ENCODE measurements at places on chromosomes 5 and 9. TPM values are rescaled to one million over a fixed set of nuclear protein-coding genes. Genes with fewer than 3 reads are reported as not detected.
A peak's percentile ranks its signal among the peaks of the same experiment; 100 is the strongest.

Gene DMGDH
- 2.1 TPM for polyA plus RNA-seq

Gene ANP32B
- polyA plus RNA-seq, result 137 TPM

Gene MEGF10
- polyA plus RNA-seq, result 46.9 TPM

Gene UNC5A
- 1.5 TPM for polyA plus RNA-seq

Gene CCDC107
- 17.3 TPM for polyA plus RNA-seq

Gene SPDL1
- polyA plus RNA-seq, result 13.4 TPM

Gene LSM11
- polyA plus RNA-seq, result 10.6 TPM

Gene LARP1
- 98.6 TPM for polyA plus RNA-seq

- DNase-seq, result no peak
Measured at GRCh38 chr9:137564817-137565411, 13.2 kb downstream of the MRPL41 start.

DNA sequence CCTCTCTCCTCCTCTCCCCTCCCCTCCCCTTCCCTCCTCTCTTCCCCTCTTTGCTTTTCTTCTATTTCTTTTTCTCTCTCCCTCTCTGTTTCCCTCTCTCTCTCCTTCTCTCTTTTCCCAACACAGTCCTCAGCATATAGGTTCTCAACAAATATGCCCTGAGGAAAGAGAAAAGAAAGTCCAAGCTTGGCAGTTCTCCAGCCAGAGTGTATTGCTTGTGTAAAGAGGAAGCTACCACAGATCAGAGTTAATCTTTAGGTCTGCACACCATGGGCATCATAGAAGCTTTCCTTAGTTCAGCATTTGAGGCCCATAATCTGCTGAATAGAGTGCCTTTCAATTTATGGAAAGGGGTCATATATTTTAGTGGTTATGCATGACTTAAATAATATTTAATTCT, 382.8 kb upstream of the WWC1 start:
- peak; percentile 57 for DNase-seq

DNA sequence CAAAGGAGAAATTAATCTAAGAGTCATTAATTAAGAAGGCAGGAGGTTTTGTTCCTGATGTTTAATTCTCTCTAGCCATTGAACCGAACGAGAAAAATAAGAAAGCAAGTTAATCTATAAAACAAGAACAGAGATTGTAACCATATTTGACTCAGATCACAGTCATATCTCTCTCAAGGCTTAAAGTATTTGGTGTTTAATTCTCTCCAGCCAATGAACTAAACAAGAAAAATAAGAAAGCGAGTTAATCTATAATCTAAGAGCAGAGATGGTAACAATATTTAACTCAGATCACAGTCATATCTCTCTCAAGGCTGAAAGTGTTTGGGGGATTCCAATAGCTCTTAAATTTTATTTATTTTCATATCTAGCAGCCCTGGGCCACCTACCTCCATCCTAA, 74.4 kb upstream of the SHISAL2B start:
- DNase-seq, result no peak

- no peak for DNase-seq
Measured at GRCh38 chr5:919356-920000, 26.8 kb downstream of the TRIP13 start.

- no peak for DNase-seq
Measured at GRCh38 chr9:127078988-127079387, 43.4 kb downstream of the ANGPTL2 start.

GRCh38 chr9:105679257-105680022, 14.9 kb upstream of the TMEM38B start:
- no peak for DNase-seq

DNA sequence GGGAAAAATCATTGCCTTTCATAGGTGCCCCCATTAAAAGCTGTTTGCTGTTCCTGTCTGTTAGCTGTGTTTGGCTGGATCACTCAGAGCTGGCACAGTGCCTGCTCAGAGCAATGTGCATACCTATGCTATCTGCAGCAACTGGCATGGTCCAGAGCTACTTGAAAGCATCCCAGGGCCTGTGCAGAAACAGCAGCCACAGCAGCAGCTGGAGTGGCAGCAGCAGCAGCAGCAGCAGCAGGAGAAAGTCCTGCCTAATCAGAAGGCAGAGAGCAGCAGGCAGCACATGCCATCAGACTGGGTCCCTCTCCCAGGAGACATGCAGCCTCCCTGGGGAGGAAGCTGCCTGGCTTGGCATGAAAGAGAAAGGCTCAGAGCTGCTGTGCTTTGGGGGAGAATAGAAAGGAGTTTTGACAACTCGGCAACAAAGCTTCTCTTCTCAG, 243.8 kb upstream of the WWC1 start:
- no peak for DNase-seq

DNA sequence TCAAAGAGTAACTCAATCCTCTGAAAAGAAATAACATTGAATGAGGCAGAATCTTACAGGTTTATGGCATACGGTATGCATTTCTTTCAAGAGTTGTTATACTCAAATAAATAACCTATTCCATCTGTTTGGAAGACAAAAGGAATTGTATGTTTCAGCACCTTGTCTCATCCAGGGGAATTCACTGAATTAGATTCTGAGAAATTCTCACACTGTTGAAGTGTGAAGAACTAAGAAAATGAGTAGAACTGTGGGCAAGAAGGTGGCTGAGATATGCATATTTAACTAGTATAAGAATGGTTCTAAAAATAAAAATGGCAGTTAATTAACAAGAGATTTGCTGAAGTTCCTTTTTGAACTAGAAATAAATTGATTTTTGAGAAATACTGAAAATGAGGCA, 279.3 kb upstream of the DAP start:
- DNase-seq, result no peak

- DNase-seq, result no peak
Measured at GRCh38 chr5:66864240-66864884, 268.2 kb downstream of the MAST4 start.

- DNase-seq, result peak; percentile 99
Measured at GRCh38 chr9:134434894-134435506, 108.7 kb downstream of the RXRA start.

DNA sequence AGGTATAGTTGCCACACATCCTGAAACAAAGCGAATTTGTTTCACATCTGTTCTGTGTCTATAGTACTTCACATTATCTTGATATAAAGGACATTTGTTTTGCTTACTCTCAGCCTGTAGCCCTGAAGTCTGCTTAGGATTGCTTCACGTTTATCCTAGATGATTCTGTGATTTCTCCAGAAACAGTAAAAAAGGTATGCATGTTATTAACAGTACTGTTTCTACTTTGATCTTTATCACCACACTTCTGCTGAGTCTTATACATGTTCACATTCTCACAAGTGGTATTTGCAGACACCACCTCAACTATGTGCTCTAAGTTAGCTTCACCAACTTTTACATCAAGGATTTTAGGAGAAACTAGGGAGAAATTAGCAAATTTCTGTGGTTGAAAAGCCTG, 47.4 kb upstream of the ADAMTS19 start:
- DNase-seq, result no peak

GRCh38 chr5:159616952-159617351, 286.7 kb upstream of the IL12B start:
- DNase-seq, result no peak

- DNase-seq, result peak; percentile 38
Measured at GRCh38 chr9:121772600-121773285, 121.3 kb downstream of the DAB2IP start.

DNA sequence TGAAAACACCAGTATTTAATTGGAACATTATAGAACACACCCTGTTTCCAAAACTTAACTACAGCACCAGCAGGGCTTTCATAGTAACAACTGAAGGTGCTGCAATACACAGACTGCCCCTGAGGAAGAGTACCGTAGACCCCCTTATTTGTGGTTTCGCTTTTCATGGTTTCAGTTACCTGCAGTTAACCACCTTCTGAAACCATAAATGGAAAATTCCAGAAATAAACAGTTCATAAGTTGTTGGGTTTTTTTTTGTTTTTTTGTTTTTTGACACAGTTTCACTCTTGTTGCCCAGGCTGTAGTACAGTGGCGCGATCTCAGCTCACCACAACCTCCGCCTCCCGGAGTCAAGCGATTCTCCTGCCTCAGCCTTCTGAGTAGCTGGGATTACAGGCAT, 9.5 kb upstream of the GLDC start:
- DNase-seq, result no peak

- no peak for DNase-seq
Measured at GRCh38 chr9:113525205-113525604, 61.7 kb downstream of the RGS3 start.

GRCh38 chr9:124629600-124629999, 122.4 kb upstream of the NR5A1 start:
- peak; percentile 25 for DNase-seq

GRCh38 chr5:129631961-129632360, 115.9 kb upstream of the MINAR2 start:
- DNase-seq, result peak; percentile 92

- DNase-seq, result no peak
Measured at GRCh38 chr5:134594797-134595457, 37.7 kb downstream of the SAR1B start.

DNA sequence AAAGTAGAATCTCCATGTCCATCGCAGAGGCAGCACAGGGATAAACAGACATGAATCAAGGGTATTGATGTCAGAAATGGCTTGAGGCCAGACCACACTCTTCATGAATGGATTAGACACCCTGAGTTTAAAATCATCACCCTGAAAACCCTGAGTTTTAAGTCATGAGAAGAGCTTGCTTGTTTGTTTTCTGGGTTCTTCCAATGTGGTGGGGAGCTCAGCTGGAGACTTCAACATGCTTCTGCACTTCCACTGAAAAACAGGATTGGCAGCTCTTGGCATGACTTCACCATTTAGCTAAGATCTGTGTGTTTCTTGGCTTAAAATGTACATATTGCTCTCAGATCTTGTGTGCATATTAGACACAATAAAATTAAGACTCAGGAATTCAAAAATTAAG, 9.8 kb downstream of the GCNT4 start:
- DNase-seq, result no peak

GRCh38 chr9:135251331-135251761, 163.9 kb downstream of the OLFM1 start:
- no peak for DNase-seq

DNA sequence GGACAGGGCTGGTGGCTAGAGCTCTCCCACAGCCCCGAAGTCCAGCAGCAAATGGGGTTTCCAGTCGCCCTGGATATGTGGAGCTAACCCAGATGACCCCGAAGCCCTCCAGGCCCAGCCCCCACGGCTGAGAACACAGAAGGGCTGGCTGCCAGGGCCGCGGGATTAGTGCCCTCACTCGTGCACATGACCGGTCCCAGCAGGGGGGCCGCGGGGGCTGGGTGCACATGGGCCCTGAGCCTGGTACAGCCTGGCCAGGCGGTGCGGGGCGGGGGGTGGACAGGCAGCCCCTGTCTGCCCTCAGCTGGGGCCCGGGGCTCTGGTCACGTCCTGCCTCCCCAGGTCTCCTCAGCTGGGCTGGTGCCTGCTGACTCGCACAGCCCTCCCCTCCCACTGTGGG, 5.9 kb downstream of the SSNA1 start:
- DNase-seq, result no peak

DNA sequence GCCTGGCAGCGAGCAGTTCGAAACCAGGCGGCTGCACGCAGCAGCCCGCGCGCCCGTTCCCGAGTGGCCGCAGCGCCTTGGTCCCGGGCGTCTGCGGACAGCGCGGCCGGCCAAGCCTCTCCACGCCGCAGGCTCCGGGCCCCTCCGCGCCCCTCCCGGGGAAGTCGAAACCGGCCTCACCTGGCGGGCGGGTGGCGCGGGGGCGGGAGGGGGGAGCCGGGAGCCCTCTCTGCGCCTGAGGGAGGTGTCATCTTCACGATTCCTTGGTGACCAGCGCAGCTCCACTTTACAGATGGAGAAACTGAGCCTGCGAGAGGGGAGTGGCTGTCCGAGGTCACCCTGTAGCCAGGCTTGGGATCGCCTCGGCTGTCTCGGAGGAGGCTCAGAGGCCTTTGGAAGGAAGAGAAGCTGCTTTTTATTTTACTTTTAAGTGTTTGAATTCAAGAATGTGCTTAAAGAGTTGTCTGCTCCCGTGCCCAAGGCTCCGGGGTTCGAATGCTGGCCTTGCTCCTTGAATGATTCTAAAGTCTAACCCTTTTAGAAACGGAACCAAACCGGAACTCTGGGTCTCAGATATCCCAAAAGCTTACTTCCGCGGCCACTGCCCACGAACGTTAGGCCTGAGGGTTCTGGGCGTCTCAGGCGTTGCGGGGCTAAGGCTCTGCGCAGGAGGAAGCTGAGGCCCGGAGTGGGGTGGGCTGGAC, 662 bp downstream of the SUSD3 start:
- no peak for DNase-seq

GRCh38 chr5:132641241-132641723, 16.7 kb upstream of the IL13 start:
- no peak for DNase-seq

GRCh38 chr9:17280350-17281012, 145.6 kb downstream of the CNTLN start:
- no peak for DNase-seq

GRCh38 chr9:78630966-78631365, 334.0 kb downstream of the PSAT1 start:
- no peak for DNase-seq
